Fibroblast of mammary gland (primary cell): ENCODE measurements at places on chromosomes 1 and 21.

GRCh38 chr1:164759144-164759920 lies 200.3 kb downstream of the PBX1 start:
- no peak for DNase-seq

GRCh38 chr1:75725266-75725665 lies 757 bp downstream of the ACADM start:
- peak; percentile 16 for DNase-seq

- DNase-seq, result no peak
Observed at GRCh38 chr1:181386340-181386739, 97.0 kb upstream of the CACNA1E start.

GRCh38 chr1:112638110-112638428 lies 18.4 kb downstream of the CAPZA1 start:
- no peak for DNase-seq

DNA sequence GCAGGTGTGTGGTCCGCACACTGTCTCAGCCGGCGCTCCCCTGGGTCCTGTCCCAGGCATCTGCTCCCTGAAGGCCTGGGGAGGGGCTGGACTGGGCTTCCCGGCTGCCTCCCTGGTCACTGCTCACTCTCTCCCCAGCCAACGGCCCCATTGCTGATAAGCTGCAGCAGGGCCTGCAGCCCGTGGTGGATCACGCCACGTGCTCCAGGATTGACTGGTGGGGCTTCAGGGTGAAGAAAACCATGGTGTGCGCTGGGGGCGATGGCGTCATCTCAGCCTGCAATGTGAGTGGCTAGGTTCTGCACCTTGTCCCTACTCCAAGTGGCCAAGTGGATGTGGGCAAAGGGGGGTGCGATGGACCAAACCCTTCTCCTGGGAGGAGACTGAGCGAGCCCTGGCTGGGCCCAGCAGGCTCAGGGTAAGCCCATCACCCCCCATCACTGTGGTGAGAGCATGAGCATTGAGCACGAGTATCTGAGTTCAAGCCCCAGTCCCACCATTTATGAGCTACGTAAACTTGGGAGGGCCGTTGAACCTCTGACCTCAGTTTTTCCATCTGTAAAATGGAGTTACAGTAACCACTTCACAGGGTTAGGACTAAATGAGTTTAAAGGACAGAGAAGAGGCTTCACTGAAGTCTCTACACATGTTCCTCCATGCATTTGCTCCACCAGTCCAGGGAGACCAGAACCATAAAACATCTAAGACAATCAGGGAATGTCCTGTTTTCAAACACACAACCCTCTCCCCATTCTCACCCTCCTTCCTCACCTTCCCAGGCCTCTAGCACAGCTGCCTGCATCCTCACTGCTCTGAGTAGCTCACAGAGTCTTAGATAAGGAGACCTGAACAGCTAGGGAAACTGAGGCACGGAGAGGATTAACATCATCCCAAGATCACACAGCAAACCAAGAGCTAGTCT lies 6.5 kb downstream of the CTRC start:
- no peak for DNase-seq

GRCh38 chr1:92087542-92087941 lies 7.4 kb downstream of the BTBD8 start:
- peak; percentile 6 for DNase-seq

- DNase-seq, result no peak
Observed at GRCh38 chr1:116916533-116917445, 7.1 kb downstream of the PTGFRN start.

DNA sequence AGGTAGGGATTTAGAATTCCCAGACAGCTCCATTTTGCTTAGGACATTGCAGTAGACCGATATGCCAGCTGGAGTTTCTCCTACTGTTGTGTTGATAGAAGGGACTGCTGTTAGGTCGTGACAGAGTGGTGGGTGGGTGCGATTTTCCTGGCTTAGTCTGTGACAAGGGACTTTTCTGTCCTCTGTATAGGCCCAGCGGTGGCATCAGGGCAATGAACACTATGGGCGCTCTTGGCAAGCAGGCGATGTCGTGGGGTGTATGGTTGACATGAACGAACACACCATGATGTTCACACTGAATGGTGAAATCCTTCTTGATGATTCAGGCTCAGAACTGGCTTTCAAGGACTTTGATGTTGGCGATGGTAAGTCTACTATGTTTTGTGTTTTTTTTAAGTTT lies 321.8 kb downstream of the ZP4 start:
- no peak for DNase-seq

- peak; percentile 80 for DNase-seq
Observed at GRCh38 chr1:26574719-26575251, 45.2 kb downstream of the RPS6KA1 start.

DNA sequence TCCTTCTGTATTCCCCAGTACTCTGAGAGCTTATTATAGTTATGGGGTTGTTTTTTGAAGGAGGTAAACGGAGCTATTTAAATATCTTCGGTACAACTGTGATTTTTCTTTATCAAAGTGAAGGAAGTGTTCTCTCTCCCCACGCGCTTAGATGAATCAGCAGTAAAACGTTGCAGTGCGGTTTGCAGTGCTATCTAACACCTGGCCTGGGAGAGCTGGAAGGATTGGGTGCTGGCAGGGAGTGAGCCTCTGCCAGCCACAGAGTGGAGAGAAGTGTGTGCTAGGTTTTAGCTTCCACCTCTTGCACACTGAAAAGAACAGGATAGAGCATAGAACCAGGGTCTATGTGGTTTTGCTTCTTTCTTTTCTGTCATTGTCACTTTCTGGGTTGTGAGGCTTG lies 165.9 kb downstream of the SDCCAG8 start:
- peak; percentile 71 for DNase-seq

DNA sequence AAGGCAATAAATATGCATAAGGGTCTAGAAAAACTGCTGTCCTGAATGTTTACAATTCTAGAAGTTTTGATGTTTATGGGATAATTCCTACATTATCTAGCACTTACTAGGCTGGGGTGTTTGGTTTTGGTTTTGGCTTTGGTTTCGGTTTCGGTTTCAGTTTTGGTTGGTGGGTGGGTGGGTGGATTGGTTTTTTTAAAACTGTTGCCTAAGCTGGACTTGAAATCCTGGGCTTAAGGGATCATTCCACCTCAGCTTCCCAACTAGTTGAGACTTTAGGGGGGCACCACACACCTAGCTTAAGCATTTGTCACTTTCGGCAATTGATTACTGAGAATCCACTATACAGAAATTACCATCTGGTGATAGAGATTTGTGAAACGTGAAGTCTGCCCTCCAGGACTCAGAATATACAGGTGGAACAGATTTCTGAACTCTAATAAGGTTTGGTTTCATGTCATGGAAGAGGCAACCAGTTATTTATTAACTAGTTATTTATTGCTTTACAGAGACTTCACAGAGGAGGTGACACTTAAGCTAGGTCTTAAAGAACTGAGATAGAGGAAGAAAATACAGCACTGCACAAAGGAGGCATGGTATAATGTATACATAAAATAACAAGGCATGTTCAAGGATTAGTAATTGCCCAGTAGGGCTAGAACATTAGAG lies 69.6 kb downstream of the PIK3R3 start:
- DNase-seq, result peak; percentile 24

- DNase-seq, result no peak
Observed at GRCh38 chr1:188426561-188426960, 1597.8 kb downstream of the PLA2G4A start.

GRCh38 chr1:201426479-201427310 lies 5.2 kb upstream of the TNNI1 start:
- DNase-seq, result no peak

GRCh38 chr1:30379684-30380624 lies 343.4 kb downstream of the MATN1 start:
- peak; percentile 68 for DNase-seq

DNA sequence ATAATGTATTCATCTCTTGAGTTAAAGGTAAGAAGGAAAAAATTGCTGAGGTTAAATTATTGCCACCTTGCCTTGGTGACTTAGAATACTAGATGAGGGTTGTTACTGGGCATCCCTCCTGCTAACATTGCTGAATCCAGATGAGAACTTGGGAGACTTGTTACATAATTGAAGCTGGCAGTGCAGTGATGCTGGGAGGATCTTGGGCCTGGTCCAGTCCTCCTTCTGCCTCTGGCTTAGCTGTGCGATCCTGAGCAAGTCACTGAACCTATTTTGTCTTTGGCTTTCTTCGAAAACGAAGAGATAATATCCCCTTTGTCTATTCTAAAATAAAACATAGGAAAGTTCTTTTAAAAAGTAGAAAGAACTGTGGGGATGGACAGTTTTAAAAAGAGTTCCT lies 244.9 kb upstream of the NRIP1 start:
- peak; percentile 51 for DNase-seq

- DNase-seq, result peak; percentile 70
Observed at GRCh38 chr1:178986204-178986603, 39.5 kb upstream of the FAM20B start.

DNA sequence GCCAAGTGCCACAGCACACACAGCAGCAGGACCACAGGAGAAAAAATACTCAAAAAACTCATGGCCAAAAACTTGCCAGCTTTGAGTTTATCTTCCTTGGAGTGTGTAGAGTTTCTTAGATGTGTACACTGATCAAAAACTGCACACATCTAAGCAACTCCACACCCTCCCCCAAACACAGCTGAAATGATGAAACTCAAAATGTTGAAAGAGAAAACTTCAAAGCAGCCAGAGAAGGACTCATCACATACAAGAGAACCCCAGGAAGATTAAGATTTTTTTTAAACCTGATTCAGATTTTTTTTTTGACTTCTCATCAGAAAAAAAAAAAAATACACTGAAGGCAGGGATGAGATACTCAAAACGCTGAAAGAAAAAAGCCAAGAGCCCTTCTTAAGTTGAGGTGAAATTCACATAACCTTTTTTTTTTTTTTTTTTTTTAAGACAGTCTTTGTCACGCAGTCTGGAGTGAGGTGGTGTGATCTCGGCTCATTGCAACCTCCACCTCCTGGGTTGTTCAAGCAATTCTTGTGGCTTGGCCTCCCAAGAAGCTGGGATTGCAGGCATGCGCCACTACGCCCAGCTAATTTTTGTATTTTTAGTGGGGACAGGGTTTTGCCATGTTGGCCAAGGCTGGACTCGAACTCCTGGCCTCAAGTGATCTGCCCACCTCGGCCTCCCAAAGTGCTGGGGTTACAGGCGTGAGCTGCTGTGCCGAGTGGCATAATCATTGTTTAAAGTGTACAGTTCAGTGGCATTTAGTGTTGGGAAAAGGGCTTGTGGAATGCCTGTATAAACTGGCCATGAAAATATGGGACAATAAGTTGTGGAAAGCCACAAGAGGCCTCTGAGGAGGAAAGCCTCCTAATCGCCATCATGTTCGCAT lies 20.9 kb upstream of the PDXK start:
- DNase-seq, result peak; percentile 51

GRCh38 chr1:14083277-14083676 lies 383.3 kb downstream of the PRDM2 start:
- DNase-seq, result peak; percentile 7

DNA sequence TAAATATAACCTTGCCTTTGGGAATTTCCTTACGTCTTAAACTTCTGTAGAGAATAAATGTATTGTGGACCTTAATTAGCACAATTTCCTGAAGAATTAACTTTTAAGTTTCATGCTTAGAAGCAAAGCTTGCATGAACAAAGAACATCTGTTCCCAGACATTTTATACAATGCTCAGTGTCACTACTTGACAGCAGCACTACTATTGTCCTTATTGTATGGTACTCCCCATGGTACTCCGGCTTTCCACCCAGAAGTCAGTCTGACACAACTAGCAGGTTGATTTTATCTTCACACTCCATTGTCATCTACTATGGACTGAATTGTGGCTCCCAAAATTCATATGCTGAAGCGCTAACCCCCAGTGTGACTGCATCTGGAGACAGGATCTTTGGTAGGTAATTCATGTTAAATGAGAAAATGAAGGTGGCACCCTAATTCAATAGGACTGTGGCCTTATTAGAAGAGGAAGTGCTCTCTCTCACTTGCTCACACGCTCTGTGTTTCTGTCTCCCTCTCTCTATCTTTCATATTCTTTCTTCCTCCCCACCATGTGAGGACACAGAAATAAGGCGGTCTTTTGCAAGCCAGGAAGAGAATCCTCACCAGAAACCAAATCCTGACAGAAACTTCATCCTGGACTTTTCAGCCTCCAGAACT lies 10.7 kb upstream of the OR2B11 start:
- no peak for DNase-seq

- DNase-seq, result peak; percentile 73
Observed at GRCh38 chr1:28144203-28145135, 32.0 kb downstream of the PTAFR start.

GRCh38 chr1:24302209-24302611 lies 16.9 kb upstream of the GRHL3 start:
- peak; percentile 38 for DNase-seq

DNA sequence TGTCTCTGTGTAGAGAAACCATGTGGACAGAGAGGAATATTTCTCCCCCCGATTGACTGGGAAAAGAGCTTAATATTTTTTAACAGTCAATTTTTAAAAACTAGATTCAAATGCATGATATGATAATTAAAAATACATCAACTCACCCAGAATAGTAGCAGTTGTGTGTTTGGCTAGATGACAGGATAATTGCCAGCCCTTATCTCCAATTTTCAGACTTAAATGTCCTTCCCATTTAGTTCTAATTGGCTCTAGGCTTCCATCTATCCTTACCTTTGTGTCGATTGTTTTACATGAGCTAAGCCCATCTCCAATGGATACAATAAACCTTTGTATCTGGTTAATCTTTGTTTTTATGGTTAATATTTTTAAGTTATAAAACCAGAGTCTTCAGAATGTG lies 23.9 kb upstream of the KIAA0040 start:
- no peak for DNase-seq

DNA sequence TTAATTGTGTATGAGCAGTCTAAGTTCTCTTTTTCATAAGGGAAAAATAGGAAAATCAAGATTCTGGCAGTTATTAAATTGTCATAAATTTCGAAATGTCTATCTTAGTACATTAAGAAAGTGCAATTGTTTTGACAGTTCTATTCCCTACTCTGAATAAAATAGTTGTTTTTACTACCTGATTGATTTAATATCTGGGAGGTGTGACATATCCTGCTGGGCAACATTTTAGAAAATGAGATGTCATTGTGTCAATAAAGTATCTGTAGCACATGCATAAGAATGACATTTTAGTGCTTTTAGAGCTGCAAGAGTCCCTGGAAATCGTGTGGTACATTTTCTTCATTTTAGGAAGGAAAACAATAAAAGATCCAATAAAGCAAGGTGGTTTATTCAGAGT lies 139.2 kb upstream of the COL11A1 start:
- DNase-seq, result no peak

DNA sequence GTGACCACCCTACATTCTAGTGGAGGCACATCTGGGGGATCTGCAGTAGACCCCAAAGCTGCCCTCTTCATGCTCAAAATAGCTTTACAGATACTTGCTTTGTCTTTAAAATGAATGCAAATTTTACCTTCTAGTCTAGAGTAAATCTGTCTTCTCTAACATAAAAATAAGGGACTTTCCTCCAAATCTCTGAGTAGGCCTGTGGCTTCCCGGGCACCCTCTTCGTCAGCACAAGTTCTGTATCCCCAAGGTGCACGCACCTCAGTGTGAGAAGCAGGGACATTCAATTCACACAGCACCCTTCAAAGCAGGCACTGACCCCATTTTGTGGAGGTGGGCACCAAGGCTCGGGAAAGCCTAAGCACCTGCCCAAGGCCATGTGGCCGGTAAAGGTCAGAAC lies 19.0 kb downstream of the MEF2D start:
- DNase-seq, result no peak
